Activated naive CD8-positive, alpha-beta T cell treated with anti-CD3 and anti-CD28 coated beads, Interleukin-2, amount 10 ng/mL, durations not matched to agents 7 days and 5 days (primary cell): ENCODE measurements at places on chromosomes 6 and 20. TPM values are rescaled to one million over a fixed set of nuclear protein-coding genes. Genes with fewer than 3 reads are reported as not detected.

ULBP2 gene
- 0.60 TPM for total RNA-seq

GATA5 gene
- total RNA-seq = not detected

HAO1 gene
- total RNA-seq = not detected

MLIP gene
- not detected for total RNA-seq

LAMA2 gene
- not detected for total RNA-seq

DNA sequence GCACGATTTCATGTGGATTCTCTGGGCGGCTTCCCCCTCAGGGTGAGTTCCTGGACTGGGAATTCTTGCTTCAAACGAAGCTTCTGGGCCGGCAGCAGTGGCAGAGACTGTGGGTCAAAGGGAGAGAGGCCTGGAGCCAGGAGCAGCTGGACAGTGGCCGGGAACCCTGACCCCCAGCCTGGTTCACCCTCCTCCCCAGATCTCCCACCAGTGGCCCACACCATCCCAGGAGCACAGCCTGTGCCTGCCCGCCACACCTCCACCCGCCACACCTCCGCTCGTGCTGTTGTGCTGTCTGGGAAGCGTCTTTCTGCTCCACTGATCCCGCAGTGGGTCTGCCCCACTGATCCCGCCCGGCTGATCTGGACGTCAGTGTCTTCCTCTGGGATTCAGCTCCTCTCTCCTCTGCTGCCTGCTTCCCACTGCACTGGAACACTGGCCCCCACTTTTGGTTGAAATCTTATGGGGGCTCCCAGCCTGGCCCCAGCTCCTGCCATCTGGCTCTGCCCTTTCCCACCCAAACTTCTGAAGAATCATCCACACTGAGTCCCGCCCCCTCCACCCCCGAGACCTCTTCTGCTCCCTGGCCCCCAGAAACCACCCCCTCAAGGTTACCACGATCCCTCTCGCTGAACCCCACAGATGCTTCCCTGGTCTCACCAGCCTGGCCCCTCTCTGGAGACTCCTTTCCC is 9.8 kb downstream of the ZBP1 start:
- peaks cover 24% of the 10 kb centered on the region for H3K36me3 ChIP-seq
- peak; percentile 22 for DNase-seq
- H3K27me3 ChIP-seq = no peaks in the 10 kb centered on the region

GRCh38 chr6:49300443-49300842 is 162.6 kb downstream of the MMUT start:
- H3K36me3 ChIP-seq = no peaks in the 10 kb centered on the region
- H3K27me3 ChIP-seq = no peaks in the 10 kb centered on the region
- H3K4me1 ChIP-seq = no peaks in the 10 kb centered on the region
